Germinal center (tissue), 1 donor: ENCODE measurements at places on chromosomes 7 and 10.

DNA sequence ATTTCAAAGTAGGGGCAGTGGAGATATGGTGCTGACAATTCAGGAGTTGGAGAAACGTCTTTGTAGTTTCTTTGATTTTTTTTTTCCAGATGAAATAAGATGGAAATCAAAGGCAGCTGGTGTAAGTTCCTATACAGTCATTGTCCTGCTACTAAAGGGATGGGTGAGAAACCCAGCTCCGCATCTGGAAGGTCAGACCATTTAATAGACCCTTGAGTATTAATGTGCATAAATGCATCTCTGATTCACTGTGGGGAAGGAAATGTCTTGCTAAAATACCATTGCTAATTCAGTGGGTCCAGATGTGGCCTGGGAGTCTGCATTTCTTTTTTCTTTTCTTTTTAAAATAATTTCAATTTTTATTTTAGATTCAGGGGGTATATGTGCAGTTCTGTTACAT, 15.5 kb downstream of the ABCB4 start:
- DNase-seq = no peak

DNA sequence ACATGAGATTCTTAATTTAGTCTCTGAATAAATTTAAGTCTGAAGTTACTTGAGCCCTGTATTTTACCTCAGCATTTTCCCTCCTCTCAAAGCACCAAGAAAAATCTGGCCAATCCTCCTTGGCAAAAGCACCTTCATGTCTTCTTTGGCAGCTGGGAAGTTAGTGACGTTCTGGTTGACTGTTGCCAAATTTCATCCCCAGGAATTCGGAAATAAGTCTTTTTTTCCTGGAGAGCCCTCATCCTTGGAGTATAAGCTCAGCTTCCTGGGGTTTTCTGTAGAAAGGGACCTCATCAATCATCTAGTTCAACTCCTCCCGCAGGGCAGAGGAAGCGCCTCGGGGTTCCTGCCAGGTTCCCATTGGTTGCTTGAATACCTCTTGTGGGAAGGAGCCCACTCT, 377.6 kb downstream of the PHTF2 start:
- DNase-seq = no peak

DNA sequence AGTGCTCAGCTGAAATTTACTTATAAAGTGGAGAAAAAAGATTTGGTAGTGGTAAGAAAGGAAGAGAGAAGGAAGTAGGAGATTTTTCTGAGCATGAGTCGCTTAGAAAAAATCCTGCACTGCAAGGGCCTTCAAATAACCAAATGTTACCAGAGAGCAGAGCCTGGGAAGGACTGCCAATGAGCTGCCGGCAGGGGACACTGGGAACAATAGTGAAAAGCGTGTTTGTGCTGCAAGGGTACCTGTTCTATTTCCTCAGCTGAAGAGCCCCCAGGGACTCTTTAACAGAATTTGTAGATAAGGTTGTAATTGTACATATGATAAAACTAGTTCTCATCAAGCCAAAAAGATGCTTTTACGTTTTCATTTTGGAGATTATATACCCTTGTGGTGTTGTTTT, 696.3 kb upstream of the C7orf33 start:
- no peak for DNase-seq

DNA sequence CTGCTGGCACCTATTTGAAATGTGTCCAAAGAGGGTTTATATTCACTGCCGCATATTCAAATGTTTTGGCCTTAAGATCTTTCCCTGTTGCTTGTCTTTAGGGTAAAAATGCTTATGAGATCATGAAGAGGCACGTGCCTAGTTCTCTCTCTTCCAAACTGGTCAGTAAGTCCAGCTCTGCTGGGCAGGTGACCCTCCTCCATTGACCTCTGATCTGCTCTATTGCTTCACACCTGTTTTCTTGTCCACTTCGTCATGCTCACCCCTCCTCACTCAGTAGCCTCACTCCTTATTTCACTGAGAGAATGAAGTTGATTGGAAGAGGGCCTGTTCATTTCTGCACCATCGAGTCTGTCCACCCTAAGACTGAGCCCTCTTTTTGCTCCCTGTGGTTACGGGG, 140.5 kb upstream of the COBL start:
- DNase-seq = no peak

DNA sequence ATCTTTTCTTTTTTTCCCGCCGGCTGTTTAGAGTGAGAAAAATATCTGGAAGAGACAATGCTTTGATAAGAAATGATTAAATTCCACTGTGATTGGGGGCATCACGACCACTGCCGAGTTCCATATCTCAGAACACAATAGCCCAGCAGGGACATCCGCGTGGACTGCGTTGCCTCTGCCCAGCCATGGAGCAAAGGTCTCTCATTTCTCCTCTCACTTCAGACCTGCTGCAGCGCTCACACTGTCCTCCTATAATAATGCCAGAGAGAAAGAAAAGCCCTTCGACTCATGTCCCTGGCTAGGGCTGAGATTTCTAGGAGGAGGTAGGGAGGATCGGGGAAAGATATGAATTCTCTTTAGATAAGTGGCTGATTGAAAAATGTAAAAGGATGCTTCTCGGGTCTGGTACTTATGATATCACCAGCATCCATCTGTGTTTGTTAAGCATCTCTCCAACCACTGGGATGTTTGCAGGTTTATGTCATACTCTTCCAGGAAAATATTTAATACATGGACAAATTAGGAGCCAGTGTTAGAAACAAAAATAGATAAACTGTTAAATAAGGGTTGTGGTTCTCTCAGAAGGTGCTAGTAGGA, 472.9 kb upstream of the AKR1E2 start:
- DNase-seq = no peak

- no peak for DNase-seq
These were observed 278.6 kb downstream of the ARHGAP12 start for GRCh38 chr10:31650010-31650409.

DNA sequence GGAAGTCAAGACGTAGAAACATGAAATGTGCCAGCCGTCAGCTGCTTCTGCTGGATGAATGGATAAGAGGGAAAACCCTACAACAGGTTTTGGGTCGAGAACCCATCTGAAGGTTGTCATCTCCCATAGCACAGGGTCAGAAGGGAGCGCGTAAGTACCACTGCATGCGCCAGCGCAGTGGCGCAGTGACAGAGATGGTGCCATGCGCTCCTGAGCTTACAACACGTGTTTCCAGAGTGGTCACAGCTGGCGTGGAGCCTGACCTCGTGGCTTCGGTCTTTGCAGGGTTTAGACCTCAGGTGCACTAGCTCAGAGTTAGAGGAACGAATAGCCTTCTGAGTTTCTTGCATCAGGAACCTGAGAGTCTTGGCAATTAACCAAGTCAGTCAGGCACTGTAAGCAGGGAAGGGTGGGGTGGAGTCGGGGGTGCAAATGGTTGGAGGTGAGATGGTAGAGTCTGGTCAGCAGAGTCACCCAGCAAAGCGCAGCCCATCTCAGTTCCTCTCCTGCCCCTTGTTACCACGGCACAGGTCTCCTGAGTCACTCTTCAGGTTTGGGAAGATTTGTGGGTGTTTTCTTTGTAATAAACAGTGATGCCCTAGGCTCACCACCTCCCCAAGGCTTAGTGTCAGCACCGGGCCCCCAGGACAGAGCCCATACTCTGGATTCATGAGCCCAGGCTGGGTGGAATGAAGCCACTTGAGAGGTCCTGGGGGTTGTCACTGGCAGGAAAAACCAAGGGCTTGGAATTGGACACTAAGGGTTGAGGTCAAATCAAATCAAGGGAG, 84.1 kb upstream of the PPIF start:
- no peak for DNase-seq

- no peak for DNase-seq
These were observed 166.2 kb upstream of the FAM3C start for GRCh38 chr7:121562259-121562658.

DNA sequence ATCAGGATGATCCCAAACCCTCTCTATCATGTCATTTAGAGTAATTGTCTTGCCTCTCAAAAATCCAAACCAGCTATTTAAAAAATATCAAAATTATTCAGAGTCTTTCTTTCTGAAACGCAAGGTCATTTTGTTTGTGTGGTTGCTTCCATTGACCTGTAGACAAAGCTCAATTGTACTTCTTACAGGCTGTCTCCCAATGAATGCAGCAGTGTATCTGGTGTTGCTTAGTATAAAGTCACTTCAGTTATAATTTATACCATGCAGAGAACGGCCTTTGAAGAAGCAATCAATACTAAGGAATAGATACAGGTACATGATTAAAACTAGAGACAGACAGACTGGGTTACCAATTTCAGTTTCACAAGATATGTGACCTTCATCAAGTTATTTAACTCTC, 80.9 kb downstream of the DOCK4 start:
- DNase-seq = no peak

- no peak for DNase-seq
These were observed 214.7 kb downstream of the DNAJB6 start for GRCh38 chr7:157551325-157552070.

DNA sequence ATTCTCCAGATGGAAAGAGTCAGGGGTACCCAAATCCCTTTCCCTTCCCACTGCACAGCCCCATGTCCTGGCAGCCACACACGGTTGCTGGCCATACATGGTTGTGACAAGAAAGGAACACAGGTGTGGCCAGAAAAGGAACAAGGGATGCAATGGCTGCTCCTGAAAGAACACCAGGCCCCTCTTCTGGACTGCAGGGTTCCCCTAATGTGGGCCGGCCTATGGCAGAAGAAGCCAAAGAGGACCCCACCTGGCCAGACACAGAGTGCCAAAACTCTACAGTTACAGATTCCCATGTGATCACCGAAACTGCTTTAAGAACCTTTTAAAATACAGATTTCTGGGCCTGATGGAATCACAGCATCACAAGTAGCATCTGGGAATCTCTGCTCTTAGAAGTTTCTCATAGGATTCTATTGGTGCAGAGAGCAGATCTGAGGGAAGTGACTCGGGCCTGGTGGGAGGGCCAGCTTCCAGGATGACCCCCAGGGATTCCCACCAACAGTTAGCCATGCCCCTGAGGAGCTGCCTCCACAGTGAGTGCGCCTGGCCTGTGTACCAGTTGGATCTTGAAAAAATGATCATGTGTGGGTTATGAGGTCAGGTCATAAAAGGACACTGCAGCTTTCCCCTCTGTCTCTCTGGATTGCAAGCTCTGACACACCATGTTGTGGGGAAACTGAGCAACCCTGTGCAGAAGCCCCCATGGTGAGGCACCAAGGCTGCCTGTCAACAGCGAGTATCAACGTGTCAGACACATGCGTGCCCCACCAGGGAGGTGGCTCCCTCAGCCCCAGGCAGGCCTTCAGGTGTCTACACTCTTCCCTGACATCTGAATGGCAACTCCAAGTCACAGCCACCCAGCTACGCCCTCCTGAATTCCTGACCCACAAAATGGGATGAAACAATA, 89.6 kb upstream of the LANCL2 start:
- no peak for DNase-seq

DNA sequence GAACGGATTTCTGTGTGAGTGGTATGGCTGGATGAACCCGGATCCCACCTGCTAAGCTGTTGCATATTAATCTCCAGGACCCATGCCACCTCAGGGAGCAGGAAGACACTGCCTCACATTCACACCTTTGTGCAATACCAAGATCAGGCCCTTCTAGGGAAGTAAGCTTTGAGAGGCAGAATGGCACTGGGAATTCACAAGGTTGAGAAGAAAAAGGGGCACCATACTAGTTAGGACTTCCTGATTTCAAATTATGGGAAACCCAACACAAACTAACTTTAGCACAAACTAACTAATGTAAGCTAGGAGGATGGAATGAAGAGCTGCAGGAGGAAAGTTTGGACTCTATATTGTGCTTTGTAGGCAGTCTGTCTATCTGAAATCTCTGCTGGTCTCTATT, 71.3 kb downstream of the TBXAS1 start:
- no peak for DNase-seq

DNA sequence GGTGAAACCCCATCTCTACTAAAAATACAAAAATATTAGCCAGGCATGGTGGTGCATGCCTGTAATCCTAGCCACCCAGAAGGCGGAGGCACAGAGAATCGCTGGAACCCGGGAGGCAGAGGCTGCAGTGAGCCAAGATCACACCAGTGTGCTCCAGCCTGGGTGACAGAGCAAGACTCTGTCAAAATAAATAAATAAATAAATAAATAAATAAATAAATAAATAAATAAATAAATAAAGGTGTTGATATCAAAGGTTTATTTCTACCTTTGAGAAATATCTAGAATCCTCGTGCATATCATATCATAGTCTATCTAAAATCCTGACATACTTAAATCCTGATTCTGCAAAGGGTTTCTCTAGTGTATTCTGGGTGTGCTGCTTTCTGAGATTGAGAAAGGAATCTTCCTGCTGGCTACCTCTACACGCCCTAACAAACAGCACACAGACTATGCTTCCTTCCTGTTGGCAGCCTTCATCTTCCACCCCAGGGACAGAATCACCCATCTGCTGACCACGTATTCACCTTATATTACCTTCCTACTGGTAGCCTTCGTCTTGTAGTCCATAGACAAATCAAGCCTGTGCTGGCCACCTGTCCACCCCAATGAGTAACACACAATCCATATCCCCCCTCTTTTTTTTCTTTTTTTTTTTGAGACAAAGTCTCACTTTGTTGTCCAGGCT, 8.7 kb downstream of the ABLIM1 start:
- no peak for DNase-seq

DNA sequence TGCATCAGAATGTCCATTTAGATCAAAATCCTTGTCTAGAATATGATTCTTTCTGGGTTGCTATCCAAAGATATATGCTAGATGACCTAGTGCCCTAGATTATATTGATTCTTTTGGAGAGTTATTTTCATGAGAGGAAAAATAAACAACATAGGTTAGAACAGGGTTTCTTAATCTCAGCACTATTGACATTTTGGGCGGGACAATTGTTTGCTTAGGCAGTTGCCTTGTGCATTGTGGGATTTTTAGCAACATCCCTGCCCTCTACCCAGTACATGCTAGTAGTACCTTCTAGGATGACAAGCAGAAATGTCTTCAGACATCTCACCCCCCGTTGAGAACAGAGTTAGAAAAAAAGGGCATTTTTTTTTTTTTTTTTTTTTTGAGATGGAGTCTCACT, 25.1 kb upstream of the LAMB1 start:
- no peak for DNase-seq

- DNase-seq = no peak
These were observed 94.1 kb downstream of the COL13A1 start for GRCh38 chr10:69895759-69896158.

GRCh38 chr7:33155811-33156210, 26.4 kb downstream of the BBS9 start:
- no peak for DNase-seq

DNA sequence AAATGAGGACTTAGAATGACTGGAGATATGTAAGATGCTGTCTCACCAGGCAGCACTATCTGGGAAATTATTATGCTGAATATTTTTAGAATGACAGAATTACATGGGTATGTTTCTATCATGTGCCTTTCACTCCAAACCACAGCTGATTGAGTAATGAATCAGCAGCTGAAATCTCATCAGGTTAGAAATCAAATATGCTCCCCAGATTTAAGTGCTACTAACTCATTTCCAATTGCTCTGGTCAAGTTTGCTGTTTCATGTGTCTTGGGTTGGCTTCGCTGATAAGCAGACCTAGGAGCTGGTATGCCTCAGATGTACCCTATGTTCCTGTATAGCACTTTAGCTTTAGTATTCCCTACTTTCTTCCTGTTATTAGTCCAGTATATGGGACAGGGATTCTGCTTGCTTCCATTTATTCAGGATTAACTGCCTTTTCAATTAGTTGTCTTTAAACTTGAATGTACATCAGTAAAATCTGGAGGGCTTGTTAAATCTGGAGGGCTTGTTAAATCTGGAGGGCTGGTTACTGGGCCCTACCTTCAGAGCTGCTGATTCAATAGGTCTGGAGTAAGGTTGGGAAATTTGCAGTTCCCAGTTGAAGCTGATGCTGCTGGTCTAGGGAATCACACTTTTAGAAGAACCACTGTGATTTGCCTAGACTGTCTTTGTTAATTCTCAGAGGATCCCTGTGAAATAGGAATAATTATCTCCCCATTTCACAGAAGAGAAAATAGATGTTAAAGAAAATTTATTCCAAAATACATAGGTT, 172.9 kb downstream of the DKK1 start:
- no peak for DNase-seq

- DNase-seq = no peak
These were observed 20.0 kb downstream of the LRRD1 start for GRCh38 chr7:92158660-92159575.
